ENCODE measurements at places on chromosomes 2 and 18.
A peak's percentile ranks its signal among the peaks of the same experiment; 100 is the strongest.

GRCh38 chr2:127422559-127423477, 4.6 kb downstream of the PROC start:
- peak; percentile 17 for DNase-seq

GRCh38 chr2:47309472-47309951, 93.4 kb upstream of the MSH2 start:
- no peak for DNase-seq

- no peak for DNase-seq
These were observed 83.4 kb downstream of the TTC27 start for GRCh38 chr2:32711219-32711618.

- DNase-seq, result no peak
These were observed 164.6 kb downstream of the SEPTIN10 start for GRCh38 chr2:109448946-109449788.

DNA sequence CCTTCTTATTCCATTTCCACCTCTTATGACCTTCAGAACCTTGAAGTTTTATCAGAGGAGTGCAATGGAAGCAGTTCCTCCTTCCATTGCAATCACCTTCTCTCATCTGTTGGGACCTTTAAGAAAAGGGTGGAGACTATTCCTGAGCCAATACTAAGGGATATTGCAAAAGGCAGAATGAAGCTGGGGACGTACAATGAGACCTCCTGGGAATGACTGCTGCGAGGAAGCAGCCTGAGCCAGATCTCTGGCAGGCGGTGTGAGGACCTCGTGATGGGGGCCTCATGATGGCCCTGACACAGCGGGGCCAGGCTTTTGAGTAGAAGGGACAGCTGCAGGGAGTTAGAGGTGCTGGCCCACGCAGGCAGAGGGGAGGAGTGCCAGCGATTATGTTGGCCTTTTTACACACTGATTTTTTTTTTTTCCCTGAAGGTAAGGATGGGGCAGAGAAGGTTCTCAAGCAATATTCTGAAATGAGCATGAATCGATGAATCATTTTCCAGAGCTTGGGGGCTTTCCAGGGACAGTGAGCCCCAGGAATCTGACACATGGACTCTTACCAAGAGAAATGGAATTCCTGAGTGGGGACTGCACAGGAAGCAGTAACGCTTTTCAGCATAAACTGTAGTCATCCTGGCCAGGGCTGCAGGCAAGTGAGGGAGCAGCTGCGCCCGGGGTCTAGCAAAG, 40.0 kb upstream of the LAPTM4A start:
- no peak for DNase-seq

DNA sequence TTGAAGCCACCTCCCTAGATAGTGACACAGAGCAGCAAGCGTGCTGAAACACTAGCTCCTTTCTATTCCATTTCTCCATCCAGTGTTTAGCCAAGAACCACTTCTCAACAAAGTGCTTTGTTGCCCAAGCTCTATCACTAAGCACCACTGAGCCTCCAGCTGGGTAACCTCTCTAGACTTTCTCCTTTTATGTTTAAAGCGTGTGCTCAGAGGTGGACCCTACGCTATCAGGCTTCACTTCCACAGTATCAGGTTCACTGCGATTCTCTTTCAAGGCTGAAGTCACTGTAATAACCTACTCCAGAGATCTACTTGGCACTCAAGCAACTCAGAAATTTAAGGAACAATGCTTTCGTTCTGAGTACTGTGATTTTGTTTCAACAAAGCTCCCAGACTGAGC, 197.9 kb downstream of the LNPK start:
- no peak for DNase-seq

- no peak for DNase-seq
These were observed 86.0 kb downstream of the RTN4 start for GRCh38 chr2:54964271-54964670.

Measured in stimulated activated CD8-positive, alpha-beta memory T cell treated with anti-CD3 and anti-CD28 coated beads, Interleukin-7, amount 100 ng/mL, for 4 hours (primary cell).